Endothelial cell of umbilical vein (primary cell): ENCODE measurements at places on chromosomes 1 and 21. TPM values are rescaled to one million over a fixed set of nuclear protein-coding genes. Genes with fewer than 3 reads are reported as not detected.

- DNase-seq = no peak
Observed at GRCh38 chr1:58340185-58340584, 206.3 kb downstream of the OMA1 start.

The KAZN gene
- polyA plus RNA-seq = 1.5 and 1.6 TPM in 2 replicates

DNA sequence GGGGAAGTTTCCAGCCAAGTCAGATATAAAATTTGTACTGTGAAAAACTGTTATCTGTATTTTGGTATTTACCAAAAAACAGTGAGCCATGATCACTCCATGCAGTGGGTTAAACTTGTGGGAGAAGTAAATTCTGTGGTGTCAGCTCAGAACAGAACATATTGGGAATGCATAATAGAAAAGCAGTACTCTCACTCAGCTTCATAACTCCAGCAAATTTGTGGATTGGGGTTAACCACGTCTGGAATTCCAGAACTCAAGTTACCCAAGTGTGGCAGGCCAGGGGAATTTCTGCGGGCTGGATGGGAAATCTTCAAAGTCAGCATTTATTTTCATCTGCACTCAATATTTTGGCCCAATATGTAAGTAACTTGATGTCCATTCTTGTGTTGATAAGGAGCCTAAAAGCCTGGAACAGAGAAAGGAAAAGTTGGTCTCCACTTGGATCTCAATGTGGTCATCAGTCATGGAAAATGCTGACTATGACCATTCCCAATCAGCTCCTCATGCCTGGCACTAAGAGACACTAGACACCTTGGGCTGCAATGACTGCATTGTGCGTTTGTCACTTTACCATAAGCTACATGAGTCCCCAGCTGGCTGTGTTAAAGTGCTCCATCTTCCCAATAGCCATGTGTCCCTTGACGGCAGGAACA lies 39.1 kb upstream of the ENAH start:
- DNase-seq = no peak

The RGS13 gene
- not detected in 2 replicates for polyA plus RNA-seq

GRCh38 chr1:190168893-190169280 lies 308.8 kb downstream of the BRINP3 start:
- DNase-seq = no peak

DNA sequence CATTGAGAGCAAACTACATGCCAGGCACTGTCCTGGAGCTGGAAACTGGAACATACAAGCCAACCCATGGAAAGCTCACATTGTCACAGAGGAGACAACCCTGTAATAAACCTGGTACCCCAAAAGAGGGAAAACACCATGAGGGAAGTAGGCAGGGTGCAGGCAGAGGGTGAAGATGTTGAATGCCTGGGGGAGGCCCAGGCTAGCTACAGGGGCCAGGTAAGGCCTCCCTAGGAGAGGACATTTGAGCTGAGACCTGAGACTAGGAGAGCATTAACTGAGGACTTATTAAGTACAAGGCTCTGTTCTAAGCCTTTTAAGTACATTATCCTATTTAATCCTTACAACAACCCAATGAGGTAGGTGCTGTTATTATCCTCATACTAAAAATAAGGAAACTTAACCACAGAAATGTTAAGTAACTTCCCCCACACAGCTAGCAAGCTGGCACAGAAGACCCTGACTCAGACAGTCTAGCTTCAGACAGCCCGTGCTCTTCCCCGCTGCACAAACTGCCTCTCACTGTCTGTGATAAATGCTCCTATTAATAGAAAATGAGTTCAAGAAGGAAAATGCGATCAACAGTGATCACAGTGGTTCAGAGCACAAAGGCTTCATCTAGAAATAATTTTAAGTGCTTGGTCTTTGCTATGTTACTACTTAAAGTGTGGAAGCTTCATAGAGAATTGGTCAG lies 41.8 kb downstream of the ZNF281 start:
- no peak for DNase-seq

DNA sequence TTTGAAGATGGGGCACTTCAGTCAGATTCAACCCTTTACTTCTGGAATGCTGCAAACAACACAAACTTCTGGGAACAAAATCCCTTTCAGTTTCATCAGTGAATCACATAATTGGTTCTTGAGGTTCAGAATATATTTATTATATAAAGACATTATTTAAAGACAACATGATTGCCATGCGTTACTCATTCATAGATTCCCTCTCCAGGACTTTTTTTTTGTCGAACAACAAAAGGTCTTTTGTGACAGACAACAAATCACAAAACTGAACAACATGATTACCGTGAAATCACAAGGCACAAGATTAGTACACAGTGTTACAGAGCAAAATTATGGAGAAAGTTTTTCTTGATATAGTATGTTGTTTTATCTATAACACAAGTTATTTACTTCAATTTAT lies 1815.0 kb downstream of the NCAM2 start:
- no peak for DNase-seq

The RABGGTB gene
- 51.4 and 78.2 TPM in 2 replicates for polyA plus RNA-seq

DNA sequence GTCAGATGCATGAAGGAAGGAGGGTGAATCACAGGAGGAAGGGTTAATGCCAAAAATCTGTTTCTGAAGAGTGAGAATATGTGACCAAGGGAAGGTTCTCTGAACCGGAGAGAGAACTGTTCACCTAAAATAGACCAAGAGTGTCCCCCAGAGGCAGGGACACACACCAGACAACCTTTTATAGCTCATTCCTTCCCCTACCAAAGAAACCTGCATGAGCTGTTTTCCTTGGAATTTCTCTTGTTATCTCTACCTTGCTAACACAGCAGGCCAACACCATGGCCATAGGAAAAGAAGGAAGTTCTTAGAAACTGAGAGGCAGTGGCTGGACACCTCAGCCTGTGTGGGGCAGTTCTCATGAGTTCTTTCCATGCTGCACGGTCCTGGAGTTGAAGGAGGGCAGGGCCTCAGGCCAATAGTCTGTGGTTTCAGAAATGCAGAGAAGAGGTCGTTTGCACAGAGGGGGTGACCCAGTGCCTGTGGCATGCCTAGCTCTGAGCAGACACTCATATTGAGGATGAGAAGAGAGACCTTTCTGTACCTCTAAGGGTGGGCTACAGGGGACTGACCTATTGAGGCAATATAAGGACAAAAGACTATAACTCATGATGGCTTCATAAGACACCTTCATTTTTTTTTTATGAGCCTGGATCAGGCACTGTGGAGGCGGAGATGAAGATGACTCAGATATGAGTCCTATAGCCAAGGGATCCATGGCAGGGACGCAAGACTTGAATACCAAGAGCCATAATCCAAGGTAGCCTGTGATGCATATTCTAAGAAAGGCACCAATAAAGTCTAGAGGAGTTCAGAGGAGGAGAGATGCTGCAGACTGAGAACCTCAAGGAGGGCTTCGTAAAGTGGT lies 39.4 kb downstream of the IGFN1 start:
- DNase-seq = no peak

- no peak for DNase-seq
Observed at GRCh38 chr1:60234776-60235175, 161.2 kb upstream of the C1orf87 start.

The IL12RB2 gene
- polyA plus RNA-seq = 0.05 TPM in 1 of 2 replicates, not detected in the other

GRCh38 chr1:179263121-179263520 lies 30.5 kb upstream of the SOAT1 start:
- no peak for DNase-seq

DNA sequence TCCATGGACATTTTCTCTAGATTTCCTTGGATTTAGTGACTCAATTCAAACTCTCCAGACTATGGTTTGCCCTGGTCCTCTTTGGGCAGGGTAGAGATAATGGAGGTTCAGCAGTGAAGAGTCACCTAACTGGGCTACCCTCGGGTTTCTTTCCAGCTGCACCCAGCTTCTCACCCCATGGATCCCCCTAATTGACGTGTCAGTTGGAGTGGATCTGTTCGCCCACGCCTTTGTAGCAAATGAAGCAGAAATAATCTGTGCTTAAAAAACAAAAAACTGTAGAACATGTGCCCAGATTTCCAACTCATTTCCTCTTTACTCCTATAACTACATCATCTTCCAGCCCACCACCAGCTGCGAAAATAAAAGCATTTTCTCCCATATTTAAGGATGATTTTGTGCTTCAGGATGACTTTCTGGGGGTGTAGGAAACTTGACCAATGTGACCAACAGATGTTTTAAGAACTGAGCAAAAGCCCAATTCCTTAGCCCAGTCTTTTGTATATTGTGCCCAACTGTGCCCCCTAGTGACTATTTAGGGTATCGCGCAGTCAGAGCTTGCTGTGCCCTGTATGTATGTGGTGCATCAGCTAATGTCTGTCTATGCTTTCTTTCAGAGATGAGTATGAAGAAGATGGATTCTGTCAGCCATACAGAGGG lies 66.5 kb upstream of the UBE2U start:
- peak; percentile 82 for DNase-seq

DNA sequence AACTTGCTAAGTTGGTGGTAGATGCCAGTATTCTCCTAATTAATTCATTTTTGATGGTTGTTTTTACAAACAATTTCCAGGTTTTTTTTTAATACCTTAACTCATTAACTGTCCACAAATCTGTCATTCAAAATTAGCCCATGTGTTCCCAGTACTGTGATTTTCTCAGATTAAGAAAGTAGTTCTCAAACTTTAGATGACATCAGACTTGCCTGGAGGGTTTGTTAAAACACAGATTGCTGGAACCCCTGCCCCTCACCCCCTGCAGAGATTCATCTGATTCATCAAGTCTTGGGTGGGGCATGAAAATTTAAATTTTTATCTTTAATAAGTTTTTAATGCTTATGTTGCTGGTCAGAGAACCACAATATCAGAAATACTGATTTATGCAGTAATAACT lies 130.5 kb downstream of the BACH1 start:
- no peak for DNase-seq

- DNase-seq = no peak
Observed at GRCh38 chr1:30524840-30525617, 198.4 kb downstream of the MATN1 start.

GRCh38 chr1:5935026-5935425 lies 57.2 kb downstream of the NPHP4 start:
- no peak for DNase-seq

DNA sequence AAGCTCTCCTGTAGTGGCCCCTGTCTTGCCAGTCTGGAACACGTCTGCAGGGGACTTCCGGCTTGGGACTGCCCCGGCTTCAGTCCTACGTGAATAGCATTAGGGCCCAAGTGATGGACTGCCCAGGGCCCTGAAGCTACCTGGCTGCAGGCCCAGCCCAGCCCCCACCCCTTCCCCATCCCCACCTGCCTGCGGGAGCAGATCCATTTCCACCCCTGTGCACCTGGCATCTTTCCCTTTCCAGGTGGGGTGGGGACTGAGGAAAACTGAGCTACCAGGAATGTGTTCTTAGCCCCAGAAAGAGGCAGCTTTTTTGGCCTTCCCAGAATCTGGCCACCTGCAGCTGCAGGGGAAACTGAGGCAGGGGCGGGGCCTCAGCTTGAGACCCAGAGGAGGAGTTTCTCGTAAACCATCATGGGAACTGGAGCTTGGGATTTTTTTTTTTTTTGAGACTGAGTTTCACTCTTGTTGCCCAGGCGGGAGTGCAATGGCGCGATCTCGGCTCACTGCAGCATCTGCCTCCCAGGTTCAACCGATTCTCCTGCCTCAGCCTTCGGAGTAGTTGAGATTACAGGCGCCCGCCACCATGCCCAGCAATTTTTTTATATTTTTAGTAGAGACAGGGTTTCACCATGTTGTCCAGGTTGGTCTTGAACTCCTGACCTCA lies 3.2 kb downstream of the EDN2 start:
- no peak for DNase-seq

DNA sequence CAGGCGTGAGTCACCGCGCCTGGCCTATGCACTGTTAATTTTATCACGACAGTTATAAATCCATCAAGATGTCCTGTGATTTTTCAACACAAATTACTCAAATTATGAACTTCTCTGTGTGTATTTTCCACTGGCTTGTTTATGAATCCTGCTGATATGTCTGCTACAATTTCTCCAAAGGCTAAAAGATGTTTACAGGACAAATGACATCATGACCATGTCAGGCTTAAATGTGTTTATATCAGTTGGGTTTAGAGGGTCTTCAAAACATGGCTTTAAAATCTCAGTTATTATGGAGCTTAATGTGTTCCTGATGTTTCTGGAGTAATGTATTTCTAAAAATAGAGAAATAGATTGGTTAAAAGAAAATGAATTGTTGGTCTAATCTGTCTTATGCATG lies 44.0 kb upstream of the ERG start:
- DNase-seq = no peak

The NBPF19 gene
- polyA plus RNA-seq = 3.0 TPM in 2 replicates

- no peak for DNase-seq
Observed at GRCh38 chr1:55338448-55338820, 123.3 kb upstream of the USP24 start.

The LEMD1 gene
- polyA plus RNA-seq = not detected in 2 replicates

The UMODL1 gene
- not detected in 2 replicates for polyA plus RNA-seq

The LEFTY2 gene
- polyA plus RNA-seq = 0.03 and 0.06 TPM in 2 replicates

GRCh38 chr1:152743371-152744145 lies 14.3 kb upstream of the KPRP start:
- no peak for DNase-seq

- no peak for DNase-seq
Observed at GRCh38 chr1:81878538-81878937, 77.8 kb downstream of the ADGRL2 start.

- peak; percentile 44 for DNase-seq
Observed at GRCh38 chr1:180636138-180636537, 4.3 kb downstream of the XPR1 start.

- DNase-seq = peak; percentile 88
Observed at GRCh38 chr1:205711105-205712048, 31.1 kb upstream of the SLC45A3 start.

- DNase-seq = no peak
Observed at GRCh38 chr1:159993911-159994310, 37.9 kb downstream of the PIGM start.

- no peak for DNase-seq
Observed at GRCh38 chr1:41646186-41646585, 161.7 kb upstream of the EDN2 start.

- DNase-seq = no peak
Observed at GRCh38 chr1:173894189-173894588, 22.9 kb downstream of the SERPINC1 start.

- DNase-seq = no peak
Observed at GRCh38 chr1:185104083-185104482, 52.7 kb downstream of the TRMT1L start.

The CFHR1 gene
- polyA plus RNA-seq = 0.11 and 0.13 TPM in 2 replicates

The CACNA1S gene
- polyA plus RNA-seq = not detected in 2 replicates

The SMIM11 gene
- 1.4 and 2.9 TPM in 2 replicates for polyA plus RNA-seq

The KRTAP19-3 gene
- not detected in 2 replicates for polyA plus RNA-seq

GRCh38 chr1:1783320-1783719 lies 5.0 kb upstream of the NADK start:
- no peak for DNase-seq

The FMO3 gene
- not detected in 2 replicates for polyA plus RNA-seq

The FAM151A gene
- polyA plus RNA-seq = not detected in 2 replicates

GRCh38 chr1:73366734-73367413 lies 831.1 kb downstream of the LRRIQ3 start:
- DNase-seq = no peak

The SH2D2A gene
- 0.41 and 0.92 TPM in 2 replicates for polyA plus RNA-seq
